NCI-H1092 treated with DMSO at 0.1 percent for 48 hours (cell line): ENCODE measurements at places on chromosomes 1 and 21.

DNA sequence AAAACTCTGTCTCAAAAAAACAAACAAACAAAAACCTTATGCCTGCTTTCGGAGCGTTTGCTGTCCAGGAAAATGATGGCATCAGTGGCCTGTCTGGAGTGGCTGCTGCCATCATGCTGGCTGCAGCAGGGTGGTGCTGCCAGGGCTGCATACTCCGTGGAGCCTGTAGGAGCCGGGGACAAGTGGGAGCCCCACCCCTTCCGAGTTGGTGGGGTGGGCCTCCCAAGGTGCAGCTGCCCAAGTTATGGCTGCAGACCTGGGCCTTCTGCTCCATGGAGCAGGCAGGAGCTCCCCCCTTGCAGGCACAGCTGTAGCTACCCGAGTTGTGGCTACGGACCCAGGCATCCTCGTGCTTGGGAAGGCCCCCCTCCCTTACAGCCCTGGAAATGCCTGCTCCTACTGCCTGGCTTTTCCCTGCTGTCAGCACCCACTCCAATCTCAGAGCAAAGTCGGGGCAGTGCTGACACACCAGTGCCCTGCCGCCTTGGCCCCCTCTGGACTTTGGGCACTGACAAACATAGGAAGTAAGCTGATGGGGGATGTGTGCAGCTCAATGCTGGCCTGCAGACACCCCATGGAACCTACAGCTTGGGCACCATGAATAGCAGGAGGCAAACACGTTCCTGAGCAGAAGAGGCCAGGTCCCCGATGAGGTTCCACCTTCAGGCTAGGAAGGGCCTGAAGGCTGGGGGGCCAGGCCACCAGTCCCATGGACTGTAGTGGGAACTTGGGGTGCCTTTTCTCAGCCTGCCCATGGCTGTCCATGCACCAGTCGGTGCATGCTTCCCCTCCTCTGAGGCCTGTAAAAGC lies 60.4 kb downstream of the CC2D1B start:
- no peak for DNase-seq

GRCh38 chr1:33381977-33382376 lies 48.9 kb downstream of the PHC2 start:
- no peak for DNase-seq

DNA sequence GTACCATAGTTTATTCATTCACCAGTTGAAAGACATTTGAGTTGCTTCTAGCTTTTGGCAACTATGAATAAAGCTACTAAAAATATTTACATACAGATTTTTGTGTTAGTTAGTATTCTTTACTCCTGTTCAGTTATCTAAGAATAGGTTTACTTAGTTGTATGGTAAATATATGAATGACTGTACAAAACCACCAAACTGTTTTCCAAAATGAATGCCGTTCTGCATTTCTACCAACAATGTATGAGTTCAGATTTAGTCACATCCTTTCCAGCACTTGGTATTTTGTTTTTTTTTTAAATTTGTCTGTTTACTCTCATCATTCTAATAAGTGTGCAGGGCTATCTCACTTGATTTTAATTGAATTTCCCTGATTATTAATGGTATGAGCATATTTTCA lies 3.4 kb upstream of the KIFAP3 start:
- no peak for DNase-seq

GRCh38 chr1:38291336-38291735 lies 244.7 kb upstream of the POU3F1 start:
- no peak for DNase-seq

DNA sequence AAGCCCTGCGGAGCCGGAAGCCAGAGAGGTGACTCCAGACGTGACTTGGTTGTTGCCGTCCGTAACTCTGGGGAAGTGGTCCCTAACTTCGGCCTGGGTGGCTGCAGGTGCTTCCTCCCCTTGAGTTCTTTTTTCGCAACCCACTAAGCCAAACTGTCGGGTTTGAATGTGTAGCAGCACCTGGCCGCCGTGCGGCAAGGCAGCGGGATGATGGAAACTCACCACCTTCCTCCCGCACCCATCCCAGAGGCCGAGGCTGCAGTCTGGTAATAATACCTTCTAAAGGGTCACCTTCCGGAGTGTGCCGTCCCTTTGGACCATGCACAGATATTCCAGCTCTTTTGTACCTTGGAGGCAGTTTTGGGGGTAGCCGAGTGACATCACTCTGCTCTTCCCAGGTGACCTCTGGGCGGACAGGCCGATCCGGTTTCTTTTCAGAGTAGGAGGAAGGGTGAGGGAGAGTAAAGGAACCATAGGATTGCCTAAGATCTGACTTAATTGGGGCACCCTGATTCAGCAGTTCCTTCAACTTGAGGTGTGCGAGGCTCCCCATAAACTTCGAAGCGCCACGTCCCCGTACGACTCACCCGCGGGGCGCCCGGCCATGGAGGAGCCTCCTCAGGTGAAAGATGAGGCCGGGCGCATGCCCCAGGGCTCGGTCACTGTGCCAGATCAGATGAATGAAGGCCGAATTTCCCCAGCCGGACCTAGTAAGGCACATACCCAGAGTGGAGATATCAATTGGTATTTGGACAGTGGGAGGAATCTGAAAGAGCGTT lies 1.0 kb downstream of the KCNK1 start:
- no peak for DNase-seq

DNA sequence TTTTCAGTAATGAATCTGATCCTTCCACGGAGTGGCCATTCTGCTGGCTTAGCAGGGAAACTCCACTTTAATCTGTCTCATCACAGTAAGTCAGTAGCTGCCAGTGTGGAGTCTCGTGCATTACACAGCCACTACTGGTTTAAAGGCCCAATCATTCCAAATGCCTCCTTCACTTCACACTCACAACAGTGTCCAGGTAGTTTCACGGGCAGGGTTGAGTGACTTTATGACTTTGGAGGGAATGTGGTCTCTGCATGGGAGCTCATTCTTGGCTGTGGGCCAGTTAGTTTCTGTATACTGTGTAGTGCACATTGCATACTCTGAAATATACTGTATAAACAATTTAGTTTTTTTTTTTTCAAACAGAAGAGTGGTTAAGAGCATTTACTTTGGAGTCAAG lies 34.6 kb upstream of the C1orf87 start:
- no peak for DNase-seq

DNA sequence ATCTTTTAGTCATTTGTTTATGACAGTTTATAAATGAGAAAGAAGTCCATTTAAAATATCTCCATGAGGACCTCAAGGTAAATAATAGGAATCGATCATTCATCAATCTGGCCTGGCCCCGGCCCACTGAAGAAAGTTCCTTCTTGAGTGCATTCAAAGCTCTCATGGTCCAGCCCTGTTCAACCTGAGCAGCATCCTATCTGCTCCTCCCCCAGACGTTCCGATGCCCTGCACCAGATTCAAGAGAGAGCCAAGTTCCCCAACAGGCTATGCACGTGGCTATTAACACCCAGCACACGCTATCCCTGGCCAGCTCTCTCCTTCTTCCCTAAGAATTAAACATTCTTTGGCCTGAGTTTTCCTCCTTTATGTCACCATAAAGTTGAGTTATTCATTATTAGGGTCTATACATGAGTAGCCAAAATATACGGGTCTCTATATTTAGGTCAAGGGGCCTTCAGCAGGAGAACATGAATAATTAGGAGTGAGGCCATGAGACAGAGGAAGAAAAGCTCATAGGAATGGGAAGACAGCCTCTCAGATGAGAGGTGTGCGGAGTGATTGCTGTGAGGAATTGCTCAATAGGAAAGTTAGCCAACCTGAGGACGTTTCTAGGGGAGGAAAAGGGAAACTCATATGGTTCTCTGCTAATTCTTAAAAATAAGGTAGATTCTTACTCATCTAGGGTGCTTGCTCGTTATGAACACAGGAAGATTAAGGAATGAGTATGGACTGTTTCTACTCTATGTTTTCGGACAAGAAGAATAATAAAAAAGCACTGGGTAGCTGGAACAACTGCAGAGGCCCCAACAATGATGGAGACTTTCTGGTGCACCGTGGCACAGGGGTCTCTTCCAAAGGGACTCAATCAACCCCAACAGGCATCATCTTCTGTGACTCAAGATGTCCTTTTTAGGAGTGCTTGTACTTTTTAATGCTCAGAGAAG lies 23.6 kb downstream of the RUNX1 start:
- DNase-seq, result no peak

- DNase-seq, result no peak
These were observed 8.6 kb upstream of the ITGB2 start for GRCh38 chr21:44929242-44929798.

DNA sequence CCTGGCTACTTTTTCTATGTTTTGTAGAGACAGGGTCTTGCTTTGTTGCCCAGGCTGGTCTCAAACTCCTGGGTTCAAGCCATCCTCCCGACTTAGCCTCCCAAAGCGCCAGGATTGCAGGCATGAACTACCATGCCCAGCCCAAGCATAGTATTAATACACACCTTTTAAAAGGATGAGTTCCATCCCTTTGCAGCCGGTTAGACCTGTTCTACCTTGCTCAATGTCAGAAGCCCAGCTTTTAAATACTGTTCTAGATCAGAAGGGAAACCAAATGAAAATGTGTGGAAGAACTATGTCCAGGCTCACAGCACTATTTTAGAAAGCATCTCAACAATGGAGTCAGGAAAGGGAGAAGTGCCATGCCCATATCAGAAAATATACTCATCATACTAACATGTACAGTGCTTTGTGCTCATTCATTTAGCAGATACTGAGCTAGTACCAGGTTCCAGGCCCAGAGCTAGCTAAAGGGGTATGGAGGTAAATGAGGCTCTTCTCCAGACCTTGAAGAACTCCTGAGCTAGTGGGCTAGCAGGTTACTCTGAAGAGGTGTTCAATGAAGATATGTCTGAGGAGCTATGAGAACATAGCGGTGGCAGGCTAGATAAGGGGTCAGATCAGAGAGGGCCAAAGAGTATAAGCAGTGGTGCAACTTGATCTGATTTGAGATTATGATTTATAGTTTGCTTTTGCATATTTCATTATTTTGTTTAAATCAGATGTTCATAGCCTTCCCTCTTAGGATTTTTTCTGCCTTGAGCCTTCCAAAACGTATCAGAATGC lies 78.2 kb downstream of the RNF220 start:
- no peak for DNase-seq

GRCh38 chr1:114428083-114428754 lies 82.8 kb downstream of the TRIM33 start:
- DNase-seq, result no peak

- peak; percentile 33 for DNase-seq
These were observed 29.4 kb downstream of the FRRS1 start for GRCh38 chr1:99737016-99737415.
